ENCODE measurements at places on chromosomes 11 and 22.

- no peak for DNase-seq
Observed at GRCh38 chr11:19756675-19757475, 44.2 kb downstream of the NAV2 start.

- DNase-seq, result no peak
Observed at GRCh38 chr22:18078329-18079041, 695 bp downstream of the PEX26 start.

- no peak for DNase-seq
Observed at GRCh38 chr11:94675239-94675638, 92.9 kb upstream of the AMOTL1 start.

DNA sequence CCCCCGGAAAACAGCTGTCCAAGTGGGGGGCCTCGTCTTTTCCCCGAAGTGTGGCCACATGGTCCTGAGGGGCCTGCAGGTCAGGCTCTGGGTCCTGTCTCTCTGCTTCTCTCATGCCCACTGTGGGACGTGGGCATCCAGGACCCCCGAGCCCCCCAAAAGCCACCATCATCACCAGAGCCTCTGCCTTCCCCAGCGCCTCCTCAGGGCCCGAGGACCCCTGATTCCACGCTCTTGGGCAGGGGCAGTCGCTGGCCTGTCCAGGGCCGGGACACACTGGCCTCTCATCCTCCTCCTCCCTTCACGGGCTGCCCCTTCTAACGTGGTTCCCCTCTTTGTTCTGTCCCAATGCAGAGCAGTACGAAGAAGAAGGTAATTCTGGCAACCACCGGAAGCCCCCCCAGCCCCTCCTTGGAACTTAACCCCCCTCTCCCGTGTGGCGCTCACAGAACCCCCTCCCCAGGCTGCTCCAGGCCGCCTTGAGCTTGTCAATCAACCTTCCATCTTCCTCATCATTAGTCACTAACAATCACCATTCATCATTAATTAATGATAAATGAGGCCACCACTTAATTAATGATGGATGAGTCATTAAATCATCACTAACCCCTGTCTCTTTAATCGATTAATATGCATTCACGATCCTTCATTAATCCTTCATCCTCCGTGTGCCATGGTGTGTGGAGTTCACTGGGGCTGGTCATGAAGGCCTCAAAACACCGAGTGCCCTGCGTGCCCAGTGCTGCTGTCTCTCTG lies 3.9 kb downstream of the TNNT3 start:
- DNase-seq, result no peak

DNA sequence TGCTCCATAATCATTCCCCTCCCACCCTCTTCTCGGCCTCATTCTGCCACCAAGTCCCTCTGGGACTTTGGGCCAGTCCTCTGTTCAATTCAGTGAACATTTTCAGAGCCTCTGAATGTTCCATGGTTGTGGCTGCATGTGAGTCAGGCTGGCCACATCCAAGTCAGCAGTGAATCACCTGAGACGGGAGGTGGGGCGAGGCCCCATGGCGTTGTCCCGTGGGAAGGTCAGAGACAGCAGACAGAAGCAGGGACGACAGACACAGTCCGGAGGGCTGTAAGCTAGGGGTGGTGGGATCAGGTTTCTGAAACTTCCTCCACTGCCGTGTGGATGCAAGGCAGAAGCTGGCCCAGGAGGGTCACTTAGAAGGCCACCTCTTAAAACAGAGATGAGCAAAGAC lies 324.8 kb downstream of the MN1 start:
- DNase-seq, result no peak

- no peak for DNase-seq
Observed at GRCh38 chr11:117766026-117766425, 31.0 kb downstream of the DSCAML1 start.

DNA sequence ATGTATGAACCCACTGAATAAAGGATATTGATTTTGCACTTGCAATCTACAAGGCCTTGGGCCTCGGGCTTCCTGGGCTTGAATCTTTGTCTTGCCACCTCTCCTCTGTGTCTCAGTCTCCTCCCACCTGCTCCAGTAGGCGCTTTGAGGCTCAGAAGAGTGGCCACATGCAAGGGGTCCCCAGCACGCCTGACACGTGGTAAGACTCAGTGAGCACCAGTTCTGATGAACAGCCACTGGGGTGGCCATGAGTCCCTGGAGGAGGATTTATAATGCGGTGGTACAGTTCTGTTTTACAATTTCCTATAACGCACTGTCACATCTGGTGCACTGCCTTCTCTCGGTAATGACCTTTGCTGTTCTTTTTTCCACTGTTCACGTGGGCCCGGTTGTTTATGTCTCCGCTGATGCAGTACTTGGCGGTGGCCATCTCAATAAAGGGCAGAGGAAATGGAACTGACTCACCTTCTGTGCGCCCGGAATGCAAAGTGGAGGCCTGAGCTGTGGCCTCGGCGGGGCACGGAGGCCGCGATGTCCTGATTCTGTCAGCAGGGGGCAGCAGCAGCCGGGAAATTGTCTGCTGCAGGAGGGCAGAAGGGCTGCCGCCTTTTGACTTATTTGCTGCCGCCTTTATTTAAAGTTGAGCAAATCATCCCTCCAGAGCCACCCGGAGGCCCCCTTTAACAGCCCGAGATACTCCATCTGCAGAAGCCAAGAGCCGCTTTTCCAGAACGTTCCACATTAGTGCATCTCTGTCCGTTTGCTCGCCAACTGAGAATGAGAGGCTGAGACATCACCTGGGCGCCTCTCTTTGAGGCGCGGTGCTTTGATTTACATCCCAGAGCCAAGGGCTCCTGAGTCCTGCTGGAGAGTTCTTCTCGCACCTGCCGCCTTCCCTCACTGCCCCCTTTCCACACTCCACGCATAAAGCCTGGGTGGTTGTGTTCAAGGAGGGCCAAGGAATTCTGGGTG lies 6.0 kb upstream of the IFT27 start:
- peak; percentile 88 for DNase-seq

GRCh38 chr11:2319791-2320472 lies 18.1 kb downstream of the TSPAN32 start:
- DNase-seq, result no peak

GRCh38 chr11:13928566-13929251 lies 33.8 kb upstream of the SPON1 start:
- DNase-seq, result no peak

- DNase-seq, result no peak
Observed at GRCh38 chr22:38296372-38296771, 20.9 kb downstream of the CSNK1E start.

- DNase-seq, result no peak
Observed at GRCh38 chr11:73292525-73292894, 15.6 kb upstream of the ARHGEF17 start.
